ENCODE measurements at places on chromosomes 11 and 22.

DNA sequence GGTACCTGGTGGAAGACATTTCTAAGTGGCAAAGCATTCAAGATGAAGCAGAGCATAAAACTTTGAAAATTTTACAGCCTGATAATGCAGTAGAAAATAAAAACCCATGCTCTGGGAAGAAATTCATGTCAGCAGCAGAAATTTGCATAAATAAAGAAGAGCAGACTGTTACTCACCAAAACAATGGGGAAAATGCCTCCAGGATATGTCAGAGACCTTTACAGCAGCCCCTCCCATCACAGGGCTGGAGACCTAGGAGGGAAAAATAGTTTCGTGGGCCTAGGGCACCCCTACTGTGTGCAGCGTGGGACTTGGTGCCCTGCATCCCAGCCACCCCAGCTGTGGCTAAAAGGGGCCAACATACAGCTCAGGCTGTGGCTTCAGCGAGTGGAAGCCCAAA, 5.4 kb upstream of the DKK3 start:
- DNase-seq = no peak

- DNase-seq = no peak
Measured at GRCh38 chr11:10497371-10498021, 42.4 kb downstream of the AMPD3 start.

- DNase-seq = no peak
Measured at GRCh38 chr22:38163844-38164550, 17.6 kb downstream of the PLA2G6 start.

DNA sequence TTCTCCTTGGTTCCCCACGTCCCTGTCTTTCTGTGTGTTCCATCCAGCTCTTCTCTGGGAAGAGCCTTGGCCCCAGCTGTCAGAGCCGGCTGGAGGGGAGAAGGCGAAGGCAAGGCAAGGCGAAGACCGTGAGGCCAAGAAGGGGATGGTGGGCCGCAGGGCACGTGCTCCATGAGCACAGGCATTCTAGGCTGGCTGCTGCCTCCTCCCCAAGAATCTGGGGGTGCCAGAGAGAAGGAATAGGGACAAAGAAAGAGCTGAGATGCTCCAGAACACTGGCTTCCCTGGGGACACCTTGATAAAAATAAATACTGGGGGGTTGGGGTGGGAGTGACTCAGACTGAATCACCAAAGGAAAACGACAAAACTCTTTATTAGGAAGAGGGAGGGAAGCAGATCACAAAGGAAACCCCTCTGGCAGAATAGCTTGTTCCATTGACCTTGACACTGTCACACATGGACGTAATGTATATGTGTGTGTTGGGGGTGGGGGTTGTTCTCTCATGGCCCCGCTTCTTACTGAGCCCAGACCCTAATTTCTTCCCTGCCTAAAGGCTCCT, 52.5 kb downstream of the NECTIN1 start:
- DNase-seq = no peak

- no peak for DNase-seq
Measured at GRCh38 chr11:94825031-94825430, 56.9 kb downstream of the AMOTL1 start.

GRCh38 chr11:61685617-61685967, 5.4 kb downstream of the DAGLA start:
- no peak for DNase-seq

- DNase-seq = no peak
Measured at GRCh38 chr22:36027935-36028645, 534 bp downstream of the RBFOX2 start.

DNA sequence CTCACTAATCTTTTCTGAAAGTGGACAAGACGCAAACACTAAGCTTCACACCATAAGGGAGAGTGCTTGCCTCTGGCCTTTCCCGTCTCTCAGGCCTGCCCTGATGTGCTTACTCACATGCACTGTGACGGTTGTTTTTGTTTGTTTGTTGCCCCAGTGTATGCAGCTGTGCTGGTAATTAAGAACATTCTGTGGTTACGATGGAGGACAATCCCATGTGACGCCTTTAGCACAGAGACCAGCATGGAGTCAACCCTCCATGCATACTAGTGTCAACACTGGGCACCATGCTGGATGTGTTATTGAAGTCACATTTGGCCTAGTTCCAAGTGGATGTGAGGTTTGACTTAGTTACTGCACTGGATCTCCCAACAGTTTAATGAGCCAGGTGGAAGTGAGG, 27.8 kb upstream of the CDON start:
- DNase-seq = no peak

- no peak for DNase-seq
Measured at GRCh38 chr22:22404598-22405284, 103.8 kb downstream of the ZNF280B start.
